ENCODE measurements at places on chromosomes 6 and 20. TPM values are rescaled to one million over a fixed set of nuclear protein-coding genes. Genes with fewer than 3 reads are reported as not detected.

GRCh38 chr6:83480470-83480869, 31.9 kb upstream of the PRSS35 start:
- DNase-seq: no peak

GRCh38 chr20:11780765-11781369, 136.8 kb upstream of the BTBD3 start:
- DNase-seq: no peak

The BMP7 gene
- 47.3 TPM for total RNA-seq

DNA sequence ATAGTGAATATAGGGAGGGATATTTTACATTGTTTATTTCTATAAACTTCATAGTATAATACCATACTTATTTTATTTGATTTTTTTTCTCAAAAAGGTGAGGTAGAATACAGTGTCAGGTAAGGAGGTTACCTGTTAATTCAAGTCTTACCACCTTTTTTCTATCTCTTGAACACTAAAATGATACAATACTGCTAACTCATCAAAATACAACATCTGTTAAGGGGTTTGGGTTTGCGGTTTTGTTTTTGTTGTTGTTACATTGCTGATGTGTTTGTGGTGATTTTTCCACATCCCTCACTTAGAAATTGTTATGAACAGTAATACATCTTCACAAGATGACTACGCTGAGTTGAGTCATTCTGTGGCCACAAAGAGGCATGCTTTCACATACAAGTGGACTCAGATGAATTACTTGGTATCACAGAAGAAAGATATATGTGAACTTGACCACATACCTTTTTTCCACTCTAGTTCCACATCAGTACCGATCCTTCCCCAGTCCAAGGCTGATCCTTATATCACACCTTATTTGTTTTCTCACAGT, 139.4 kb upstream of the ID4 start:
- no peak for DNase-seq

- DNase-seq: no peak
Measured at GRCh38 chr6:73131706-73132105, 93.6 kb downstream of the KHDC1L start.

The LTB gene
- total RNA-seq: 1.9 TPM

The LY6G6C gene
- 0.17 TPM for total RNA-seq

DNA sequence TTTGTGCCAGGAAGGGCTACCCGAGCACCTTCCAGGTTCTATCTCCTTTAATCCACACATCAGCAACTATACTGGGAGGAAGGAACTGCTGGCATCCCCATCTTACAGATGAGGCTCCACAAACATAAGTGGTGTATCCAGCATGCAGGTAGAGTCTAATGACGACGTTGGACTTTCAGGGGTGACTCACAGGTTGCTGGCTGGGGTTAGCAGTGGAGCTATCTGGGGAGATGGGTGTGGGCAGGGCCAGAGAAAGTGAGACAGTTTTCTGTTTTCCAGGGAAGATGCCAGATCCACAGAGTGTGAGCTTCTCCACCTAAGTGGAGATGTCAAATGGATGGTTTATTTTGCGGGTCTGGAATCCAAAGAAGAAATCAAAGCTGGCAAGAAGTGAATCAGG, 31.8 kb downstream of the CDH22 start:
- DNase-seq: no peak

- no peak for DNase-seq
Measured at GRCh38 chr6:168574699-168575195, 133.8 kb downstream of the SMOC2 start.

DNA sequence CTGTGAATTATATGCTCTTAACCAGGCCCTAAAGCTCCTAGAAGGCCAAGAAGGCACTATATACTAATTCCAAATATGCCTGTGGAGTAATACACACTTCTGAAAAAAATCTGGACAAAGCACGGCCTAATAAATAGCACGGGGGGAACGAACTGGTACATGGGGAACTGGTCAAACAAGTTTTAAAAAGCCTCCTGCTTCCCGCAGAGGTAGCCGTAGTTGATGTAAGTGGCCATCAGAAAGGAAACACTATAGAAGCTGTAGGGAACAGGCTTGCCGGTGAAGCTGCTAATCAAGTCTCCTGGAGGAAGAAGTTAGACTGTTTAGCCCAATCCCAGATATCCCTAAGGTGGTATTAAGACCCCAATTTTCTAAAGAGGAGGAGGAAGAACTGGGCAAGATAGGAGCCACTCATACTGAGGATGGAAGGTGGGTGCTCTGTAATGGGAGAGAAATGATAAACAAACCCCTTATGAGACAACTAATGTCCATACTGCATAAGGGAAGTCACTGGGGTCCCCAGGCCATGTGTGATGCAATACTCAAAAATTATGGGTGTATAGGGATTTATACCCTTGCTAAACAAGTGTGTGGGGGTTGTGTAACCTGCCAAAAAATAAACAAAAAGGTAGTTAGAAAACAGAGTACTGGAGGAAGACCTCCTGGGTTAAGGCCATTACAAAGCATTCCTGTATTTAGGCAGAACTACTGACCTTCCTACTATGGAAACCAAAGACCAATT, 27.1 kb upstream of the ZNF318 start:
- no peak for DNase-seq

- DNase-seq: no peak
Measured at GRCh38 chr6:138695193-138695592, 78.4 kb upstream of the CCDC28A start.

DNA sequence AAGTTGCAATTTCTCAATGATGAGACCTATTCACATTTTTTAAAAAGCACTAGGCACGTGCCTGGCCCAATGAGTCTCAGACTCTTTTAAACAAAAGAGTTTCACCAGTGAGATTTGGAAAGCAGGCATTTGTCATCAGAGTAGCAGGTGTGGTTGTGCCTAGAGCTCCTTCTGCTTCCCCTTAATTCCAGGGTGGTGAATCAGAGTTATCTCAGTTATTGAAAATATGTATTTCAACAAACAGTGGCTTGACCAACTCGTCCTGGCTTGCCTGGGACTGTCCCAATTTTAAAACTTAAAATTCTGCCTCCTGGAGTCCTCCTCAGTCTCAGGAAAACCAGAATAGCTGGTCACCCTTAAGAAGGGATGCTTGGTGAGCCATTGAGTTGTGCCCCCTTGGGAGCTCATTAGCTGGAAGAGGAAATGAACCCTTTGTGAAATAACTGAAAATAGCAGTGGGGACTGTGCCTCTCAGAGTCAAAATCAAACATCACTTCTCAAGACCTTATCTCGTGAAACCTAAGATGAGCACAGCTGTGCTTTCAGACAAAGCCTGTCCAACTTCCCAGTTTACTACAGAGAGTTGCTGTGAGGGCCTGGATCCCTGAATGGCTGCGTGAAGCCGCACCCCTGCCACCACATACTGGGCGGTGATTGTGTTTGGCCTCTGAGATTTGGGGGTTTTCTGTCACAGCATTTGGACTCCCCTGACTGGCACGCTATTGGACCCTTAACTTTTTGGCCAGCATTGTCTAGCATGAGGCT, 116.3 kb downstream of the ANKRD60 start:
- no peak for DNase-seq
